Stimulated activated naive CD4-positive, alpha-beta T cell treated with Interleukin-2 at 50 U/mL for 16 hours (primary cell): ENCODE measurements at places on chromosomes 4 and X.

GRCh38 chr4:7276515-7276914 lies 84.2 kb downstream of the SORCS2 start:
- DNase-seq = no peak

- DNase-seq = no peak
Observed at GRCh38 chrX:154729439-154729838, 21.4 kb downstream of the GAB3 start.

DNA sequence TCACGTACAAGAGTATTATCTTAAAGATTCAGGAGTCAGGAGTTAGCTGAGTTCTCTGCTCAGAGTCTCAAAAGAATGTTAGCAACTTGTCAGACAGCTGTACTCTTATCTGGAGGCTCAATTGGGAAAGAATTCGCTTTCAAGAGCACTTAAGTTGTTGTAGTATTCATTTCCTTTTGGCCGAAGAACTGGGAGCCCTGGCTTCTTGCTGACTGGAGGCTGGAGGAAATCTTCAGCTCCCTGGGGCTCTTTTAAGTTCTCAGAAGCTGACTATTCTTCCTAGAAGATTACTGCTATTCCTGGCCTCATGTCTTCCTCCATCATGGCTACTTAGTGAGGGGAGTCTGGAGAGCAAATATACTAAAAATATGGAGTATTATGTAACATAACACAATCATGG lies 587.2 kb downstream of the EPHA5 start:
- no peak for DNase-seq

- no peak for DNase-seq
Observed at GRCh38 chrX:68894142-68894512, 65.3 kb downstream of the EFNB1 start.

- DNase-seq = no peak
Observed at GRCh38 chr4:77009511-77010115, 60.1 kb downstream of the SEPTIN11 start.

GRCh38 chr4:141375855-141376254 lies 155.2 kb downstream of the ZNF330 start:
- DNase-seq = no peak
